Stimulated activated naive CD8-positive, alpha-beta T cell treated with anti-CD3 and anti-CD28 coated beads, Interleukin-15, amount 100 ng/mL, for 72 hours (primary cell): ENCODE measurements at places on chromosomes 4 and X.
A peak's percentile ranks its signal among the peaks of the same experiment; 100 is the strongest.

DNA sequence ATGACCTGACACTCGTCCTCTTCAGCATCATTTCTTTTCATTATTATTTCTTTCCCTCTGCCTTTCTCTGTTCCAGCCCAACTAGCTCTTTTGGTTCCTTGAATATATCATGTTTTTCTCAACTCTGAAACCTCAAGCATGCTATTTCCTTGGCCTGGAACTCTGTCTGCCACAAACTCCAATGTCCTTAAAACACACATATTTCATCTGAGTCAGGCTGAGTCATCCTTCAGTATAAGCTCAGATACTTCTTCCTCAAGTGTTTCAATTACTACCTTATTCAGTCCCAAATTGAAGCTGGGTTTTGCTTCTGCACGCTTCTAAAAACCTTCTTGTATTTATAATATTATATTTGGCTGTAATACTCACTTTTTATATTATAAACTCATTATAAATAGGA, 424.2 kb downstream of the PDGFC start:
- no peak for DNase-seq

DNA sequence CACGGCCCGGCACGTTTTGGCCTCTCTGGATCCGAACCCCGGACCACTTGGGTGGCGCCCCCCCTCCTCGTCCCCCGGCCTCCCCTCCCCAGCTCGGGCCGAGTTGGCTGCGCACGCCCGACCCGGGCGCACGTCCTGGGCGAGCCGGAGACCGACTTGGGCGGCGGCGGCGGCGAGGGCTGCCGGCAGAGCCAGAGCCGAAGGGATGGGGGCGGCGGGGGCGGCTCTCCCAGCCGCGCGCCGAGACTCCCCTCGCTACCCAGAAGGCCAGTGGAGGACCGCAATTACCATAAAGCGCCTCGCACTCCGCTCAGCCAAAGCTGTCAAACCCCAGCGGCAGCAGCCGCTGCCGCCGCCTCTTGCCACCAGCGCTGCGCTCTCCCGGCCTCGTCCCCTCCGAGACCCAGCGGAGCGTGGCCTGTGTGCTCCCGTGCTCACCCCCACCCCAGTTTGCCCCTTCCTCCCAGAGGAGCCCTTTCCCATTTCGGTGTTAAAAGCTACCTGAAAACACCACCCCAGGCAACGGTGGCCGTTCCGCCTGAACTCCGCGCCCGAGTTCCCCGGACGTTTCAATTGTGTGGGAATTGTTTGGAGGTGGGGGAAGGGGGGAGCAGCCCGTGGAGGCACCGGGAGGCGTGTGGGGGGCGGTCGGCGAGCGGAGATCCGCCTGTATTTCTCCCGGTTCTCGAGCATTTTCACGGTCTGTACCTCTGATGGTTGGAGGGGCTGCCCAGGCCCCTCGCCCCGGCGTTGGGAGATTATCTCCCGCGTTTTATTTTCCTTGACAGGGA, 701 bp upstream of the BCOR start:
- DNase-seq, result peak; percentile 74

- DNase-seq, result no peak
Observed at GRCh38 chr4:106762666-106763443, 273.3 kb downstream of the DKK2 start.

GRCh38 chrX:19440713-19441112, 74.6 kb downstream of the MAP3K15 start:
- no peak for DNase-seq

- no peak for DNase-seq
Observed at GRCh38 chr4:25060241-25060962, 29.7 kb upstream of the LGI2 start.

DNA sequence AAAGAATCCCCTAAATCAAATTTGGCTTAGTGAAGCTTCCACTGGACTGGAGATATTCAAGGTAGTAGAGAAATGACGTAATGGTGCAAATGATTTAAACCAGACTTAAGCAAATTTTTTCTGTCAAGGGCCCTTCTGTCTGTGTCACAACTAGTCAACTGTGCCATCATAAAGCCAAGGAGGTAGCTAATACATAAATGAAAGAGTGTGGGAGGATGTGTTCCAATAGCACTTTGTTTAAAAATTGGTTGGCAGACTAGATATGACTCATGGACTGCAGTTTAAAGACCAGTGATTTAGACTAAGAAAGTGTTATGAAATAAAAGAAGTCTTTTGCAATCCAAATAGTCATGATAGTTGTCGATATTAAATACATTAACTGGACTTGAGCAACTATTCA, 24.3 kb upstream of the TEX13C start:
- DNase-seq, result no peak

DNA sequence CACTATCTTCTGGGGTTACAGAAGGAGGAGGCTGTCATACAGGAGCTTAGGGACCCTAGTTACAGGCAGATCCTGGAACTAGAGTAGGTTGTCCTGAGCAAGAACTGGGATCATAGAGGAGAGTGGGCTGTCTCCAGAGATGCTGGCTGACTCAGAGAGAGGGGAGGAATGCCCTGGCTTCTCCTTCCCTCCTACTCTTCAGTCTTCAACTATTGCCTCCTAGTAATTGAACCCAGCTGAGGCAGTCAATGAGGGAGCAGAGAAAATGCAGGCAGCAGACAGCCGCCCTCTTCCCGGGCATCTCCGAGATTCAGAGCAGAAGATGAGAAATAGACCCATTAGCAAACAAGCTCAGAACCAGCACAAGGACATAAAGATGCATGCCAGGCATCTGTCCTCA, 118.3 kb upstream of the PDE5A start:
- DNase-seq, result no peak

GRCh38 chr4:30396772-30397475, 323.2 kb upstream of the PCDH7 start:
- no peak for DNase-seq

DNA sequence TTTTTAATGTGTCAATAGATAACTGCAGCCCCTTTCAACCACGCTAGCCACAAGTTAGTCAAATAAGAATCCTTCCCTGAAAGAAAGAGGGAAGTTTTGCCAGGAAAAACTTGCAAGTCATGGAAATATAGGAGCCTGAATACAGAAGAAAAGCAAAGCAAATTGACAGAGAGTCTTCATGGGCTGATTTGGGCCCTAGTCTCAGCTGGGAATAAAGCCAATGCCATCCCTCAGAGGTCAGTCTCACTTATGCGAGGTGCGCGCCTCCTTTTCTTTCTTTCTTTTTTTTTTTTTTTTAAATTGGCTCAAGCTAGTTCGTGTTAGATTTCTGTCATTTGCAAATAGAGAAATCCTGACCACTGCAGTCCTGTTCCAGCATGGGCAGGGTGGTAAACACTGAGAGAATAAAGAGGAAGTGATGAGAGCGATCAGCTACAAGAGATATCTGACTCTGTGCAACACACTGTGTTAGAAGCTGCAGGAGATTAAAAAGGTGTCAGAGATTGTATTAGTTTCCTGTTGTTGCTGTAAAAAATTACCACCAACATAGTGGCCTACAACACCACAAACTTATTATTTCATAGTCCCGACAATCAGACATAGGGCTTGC, 299.7 kb downstream of the LDB2 start:
- no peak for DNase-seq

GRCh38 chrX:2242326-2242725, 258.4 kb downstream of the DHRSX start:
- DNase-seq, result no peak

GRCh38 chrX:3192835-3193234, 151.6 kb downstream of the ARSF start:
- DNase-seq, result no peak

GRCh38 chr4:177118596-177118995, 191.1 kb upstream of the NEIL3 start:
- DNase-seq, result no peak

DNA sequence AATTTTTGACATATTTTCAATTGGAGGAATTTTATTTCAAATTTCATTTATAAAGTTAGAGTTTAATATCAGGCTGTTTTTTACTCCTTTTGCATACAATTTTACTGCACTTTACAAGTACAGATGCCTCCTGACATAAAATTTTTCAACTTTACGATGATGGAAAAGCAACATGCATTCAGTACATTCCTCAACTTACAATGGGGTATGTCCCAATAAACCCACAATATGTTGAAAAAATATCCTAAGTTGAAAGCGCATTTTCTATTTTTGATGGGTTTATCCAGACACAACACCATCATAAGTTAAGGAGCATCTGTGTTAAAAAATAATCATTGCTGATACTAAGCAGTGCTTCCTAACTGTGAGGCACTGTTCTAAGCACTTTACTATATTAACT, 4.3 kb downstream of the KLHL5 start:
- DNase-seq, result no peak

GRCh38 chrX:8520791-8521190, 56.2 kb downstream of the VCX3B start:
- DNase-seq, result no peak

DNA sequence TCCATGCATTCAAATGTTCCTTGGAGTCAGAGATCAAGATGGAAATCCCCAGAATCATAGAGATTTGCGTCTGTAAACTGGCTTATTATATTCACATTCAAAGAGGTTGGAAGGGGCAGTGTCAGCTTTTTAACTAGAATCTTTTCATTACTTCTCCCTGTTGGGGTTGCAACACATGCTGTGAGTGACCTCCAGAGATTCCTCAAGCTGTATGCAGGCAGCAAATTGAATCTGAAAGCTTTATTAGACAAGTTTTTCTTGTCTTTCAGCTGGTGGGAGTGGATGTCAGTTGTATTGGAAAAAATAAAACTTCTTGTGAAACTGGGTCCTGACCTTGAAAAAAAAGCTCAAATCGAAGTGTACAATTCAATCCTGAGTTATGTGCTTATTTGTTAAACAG, 736.5 kb upstream of the FTHL17 start:
- no peak for DNase-seq

- DNase-seq, result no peak
Observed at GRCh38 chr4:6279582-6280289, 10.1 kb downstream of the WFS1 start.

DNA sequence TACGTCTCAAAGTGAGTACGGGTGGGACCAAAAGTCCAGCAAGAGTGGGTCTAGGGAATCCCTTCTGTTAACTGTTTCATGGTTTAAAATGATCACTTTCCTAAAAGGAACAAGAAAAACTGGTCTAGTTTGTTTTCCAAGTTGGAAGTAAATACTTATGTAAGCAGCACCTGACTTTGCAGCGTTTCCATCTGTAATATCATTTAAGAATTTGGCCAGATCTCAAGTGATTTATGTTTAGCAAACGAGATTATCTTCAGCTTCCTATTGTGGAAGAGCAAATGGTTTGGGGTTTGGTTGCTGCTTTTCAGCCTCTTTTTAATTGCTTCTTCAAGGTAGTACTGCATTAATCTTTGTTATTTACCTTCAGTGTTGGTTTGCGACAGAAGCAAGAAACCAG, 50.4 kb downstream of the FHIP1A start:
- DNase-seq, result no peak

DNA sequence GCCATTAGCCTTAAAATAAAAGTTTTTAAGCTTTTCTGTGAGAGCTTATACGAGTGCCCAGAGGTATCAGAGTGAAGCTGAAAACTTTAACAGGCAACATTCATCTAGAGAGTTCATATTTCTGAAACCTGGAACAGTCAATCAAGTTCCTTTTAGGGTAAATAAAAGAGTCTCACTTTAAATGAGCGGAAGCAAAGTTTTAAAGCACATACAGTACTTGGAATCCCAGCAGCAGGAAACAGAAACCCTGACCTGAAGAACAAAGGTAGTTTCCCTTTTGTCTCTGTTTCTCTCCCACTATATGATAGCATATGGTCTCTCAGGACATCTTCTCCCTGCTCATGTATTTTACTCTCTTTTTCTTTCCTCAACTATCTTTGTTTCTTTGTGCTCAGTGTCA, 153.0 kb downstream of the ASB9 start:
- no peak for DNase-seq

- no peak for DNase-seq
Observed at GRCh38 chr4:143343276-143343831, 6.7 kb downstream of the GAB1 start.
